Esophagus squamous epithelium (tissue), 5 donors: ENCODE measurements at places on chromosomes 13 and 19.

GRCh38 chr19:11379857-11380350 is 4.2 kb downstream of the EPOR start:
- no peak for DNase-seq

- DNase-seq: no peak
Measured at GRCh38 chr13:52787235-52787634, 47.6 kb upstream of the CNMD start.

DNA sequence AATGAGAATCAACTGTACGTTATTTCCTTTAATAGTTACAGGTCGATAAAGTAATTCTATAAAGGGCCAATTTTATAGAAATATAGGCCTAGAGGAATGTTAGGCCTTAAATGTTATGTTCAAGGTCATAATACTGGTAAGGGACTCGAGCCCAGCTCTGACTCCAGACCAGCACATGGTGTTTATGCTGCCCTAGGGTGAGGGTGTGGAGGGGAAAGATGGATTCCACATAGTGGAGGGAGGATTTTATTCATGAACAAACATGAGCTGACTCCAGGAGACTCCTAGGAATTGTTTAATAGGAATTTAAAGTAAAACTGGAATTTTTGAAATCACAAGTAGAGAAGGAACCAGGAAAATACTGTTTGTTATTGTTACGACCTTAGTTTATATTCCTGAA is 139.9 kb downstream of the LACC1 start:
- no peak for DNase-seq

DNA sequence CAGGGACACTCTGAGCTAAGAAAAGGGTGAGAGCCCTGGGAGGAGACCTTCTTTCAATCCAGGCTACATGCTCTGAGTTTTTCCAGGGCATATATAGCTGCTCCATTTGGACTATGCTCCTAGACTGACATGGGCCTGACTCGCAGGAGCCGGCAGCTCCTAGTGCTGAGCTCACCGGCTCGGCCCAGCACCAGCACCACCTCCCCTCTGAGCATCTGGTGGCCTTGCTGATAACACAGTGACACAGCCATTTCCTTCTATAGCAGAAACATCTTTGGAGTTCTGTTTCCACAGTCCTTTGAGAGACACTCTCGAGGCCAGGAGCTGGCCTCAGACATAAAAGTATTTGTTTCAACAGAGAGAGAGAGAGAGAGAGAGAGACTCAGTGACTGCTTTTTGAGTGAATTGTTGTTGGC is 184.9 kb downstream of the TM9SF2 start:
- DNase-seq: no peak

GRCh38 chr13:78133511-78133910 is 214.9 kb upstream of the EDNRB start:
- no peak for DNase-seq

GRCh38 chr19:4369109-4369887 is 25.9 kb downstream of the MPND start:
- DNase-seq: no peak

GRCh38 chr19:11265785-11266236 is 3.5 kb upstream of the DOCK6 start:
- DNase-seq: no peak

GRCh38 chr13:102231479-102231878 is 170.4 kb downstream of the FGF14 start:
- no peak for DNase-seq

GRCh38 chr19:37563518-37563917 is 31.1 kb downstream of the ZNF571 start:
- no peak for DNase-seq

DNA sequence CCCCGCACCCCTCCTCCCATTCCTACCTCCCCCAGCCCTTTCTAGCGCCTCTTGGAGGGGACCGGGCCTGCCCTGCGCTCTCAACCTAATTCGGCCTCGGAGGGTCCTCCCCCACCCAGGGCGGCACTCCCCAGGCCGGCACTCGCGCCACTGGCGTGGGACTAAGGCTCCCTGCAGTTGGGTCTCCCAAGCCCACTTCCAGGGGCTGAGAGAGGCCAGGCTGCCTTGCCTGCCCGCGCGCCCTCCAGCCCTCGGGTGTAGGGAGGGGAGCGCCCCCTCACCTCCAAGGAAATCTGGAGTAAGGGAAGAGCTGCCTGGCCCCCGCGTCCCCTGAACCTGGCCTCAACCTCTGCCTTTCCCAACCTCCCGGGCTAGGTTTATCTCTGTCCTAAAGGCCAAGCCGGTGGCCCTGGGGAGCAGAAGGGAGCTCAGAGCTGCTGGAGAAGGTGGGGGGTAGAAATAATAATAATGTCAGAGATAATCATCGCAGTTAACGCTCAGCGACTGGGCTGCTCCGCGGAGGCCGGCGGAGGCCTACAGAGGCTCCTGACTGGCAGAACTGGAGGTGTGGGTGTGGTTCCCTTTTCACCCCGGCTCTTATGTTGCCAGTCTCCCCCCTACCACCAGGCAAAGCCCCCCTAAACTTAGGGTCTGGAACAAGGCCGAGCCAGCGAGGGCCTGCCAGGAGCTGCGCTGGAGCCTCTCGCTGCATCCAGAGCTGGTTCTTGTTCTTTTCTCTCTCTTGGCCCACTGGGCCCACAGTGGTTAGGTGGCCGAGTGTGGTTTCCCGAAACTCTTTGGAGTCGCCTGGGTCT is 9.6 kb downstream of the ZIC2 start:
- DNase-seq: no peak
